Kasumi-1 (cell line): ENCODE measurements at places on chromosomes 13 and 19.
A peak's percentile ranks its signal among the peaks of the same experiment; 100 is the strongest.

DNA sequence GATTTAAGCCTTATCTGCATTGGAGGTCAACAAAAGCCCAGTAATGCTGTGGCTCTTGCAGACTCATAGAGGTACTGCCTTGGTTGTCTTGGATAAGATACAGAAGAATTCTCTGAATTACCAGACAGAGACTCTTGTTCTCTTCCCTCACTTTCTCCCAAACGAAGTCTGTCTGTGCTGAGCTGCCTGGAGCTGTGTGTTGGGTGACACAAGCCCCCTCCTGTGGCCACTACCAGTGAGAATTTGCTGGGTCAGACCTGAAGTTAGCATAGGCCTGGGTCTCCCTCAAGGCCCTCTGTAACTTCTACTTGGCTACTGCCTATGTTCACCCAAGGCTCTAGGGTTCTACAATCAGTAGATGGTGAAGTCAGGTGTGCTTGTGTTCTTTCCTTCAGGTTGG is 413.0 kb downstream of the PCDH20 start:
- no peak for DNase-seq

- no peak for DNase-seq
These were observed 7.1 kb downstream of the AKAP8 start for GRCh38 chr19:15372470-15372869.

GRCh38 chr19:49469828-49470614 is 4.0 kb upstream of the FLT3LG start:
- DNase-seq, result peak; percentile 76

DNA sequence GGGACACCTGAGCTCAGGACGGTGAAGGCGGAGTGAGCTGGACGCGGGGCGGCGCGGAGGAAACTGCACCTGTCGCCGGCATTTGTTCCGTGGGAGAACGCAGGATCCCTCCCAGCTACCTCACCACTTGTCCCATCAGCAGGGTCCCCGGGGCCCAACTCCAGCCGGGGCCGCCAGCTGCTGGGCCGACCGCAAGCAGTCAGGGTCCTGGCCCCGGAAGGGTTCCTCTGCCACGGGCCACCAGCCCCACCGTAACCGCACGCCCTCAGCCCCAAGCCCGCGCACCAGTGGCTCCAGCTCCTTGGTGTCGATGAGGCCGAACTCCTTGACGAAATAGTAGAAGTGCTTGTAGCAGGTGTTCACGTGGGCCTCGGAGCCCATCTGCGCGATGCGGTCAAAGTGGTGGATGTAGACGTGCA is 19.6 kb downstream of the MOB3A start:
- no peak for DNase-seq

GRCh38 chr13:44232774-44233173 is 140.8 kb upstream of the SERP2 start:
- DNase-seq, result no peak

DNA sequence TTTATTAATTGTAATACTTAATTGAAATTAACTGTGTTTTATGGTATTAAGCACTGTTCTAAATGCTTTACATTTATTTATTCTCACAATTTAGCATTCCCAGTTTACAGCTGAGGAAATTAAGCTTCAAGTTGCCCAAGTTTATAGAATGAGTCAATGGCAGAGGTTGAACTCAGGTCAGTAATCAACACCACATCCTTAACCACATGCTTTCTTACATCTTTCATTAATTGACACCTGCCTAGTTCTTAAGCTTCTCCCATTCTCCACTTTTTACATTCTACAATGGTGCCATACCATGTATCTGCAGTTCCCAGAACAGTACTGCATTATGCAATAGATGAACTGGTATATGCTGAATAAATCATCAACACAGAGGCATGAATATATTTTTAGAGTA is 11.7 kb upstream of the RBM26 start:
- DNase-seq, result no peak

GRCh38 chr13:94362411-94362909 is 117.0 kb downstream of the DCT start:
- peak; percentile 81 for DNase-seq

GRCh38 chr13:110306340-110306959 is 507 bp downstream of the COL4A1 start:
- DNase-seq, result no peak

- no peak for DNase-seq
These were observed 180.7 kb downstream of the MTUS2 start for GRCh38 chr13:29000826-29001225.

- peak; percentile 47 for DNase-seq
These were observed 16.2 kb upstream of the PRODH2 start for GRCh38 chr19:35828692-35829301.

DNA sequence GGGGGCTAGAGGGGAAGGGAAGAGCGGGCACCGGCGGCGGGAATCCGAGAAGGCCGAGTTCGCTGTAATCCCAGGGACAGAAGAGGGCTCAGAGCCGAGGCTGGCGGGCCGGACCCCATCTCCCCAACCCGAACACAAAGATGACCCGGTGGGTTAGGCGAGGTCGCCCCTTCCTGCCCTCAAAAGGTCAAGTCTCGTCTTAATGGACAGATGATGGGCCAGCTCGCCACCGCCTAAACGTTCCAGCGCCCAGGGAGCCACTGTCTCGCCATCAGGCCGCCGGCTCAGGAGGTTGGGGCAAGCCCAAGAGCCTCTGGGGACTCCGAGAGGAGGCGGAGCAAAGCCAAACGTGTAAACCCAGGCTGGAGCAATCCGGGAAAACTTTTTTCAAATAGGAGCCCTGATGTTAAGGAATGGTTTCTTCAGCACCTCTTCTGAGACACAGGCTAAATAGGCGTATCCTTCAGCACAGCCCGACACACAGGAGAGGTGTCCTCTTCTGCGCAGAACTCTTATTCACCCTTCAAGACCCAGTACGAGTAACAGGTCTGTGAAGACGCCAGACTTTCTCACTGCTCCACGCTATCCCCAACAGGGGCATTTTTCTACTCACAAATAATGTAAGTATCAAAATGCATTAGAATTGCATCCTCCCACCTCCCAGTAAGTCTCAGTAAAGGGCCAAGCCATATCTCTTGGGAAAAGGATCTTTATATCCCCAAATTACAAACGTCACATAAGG is 6.3 kb upstream of the POU4F1 start:
- no peak for DNase-seq

DNA sequence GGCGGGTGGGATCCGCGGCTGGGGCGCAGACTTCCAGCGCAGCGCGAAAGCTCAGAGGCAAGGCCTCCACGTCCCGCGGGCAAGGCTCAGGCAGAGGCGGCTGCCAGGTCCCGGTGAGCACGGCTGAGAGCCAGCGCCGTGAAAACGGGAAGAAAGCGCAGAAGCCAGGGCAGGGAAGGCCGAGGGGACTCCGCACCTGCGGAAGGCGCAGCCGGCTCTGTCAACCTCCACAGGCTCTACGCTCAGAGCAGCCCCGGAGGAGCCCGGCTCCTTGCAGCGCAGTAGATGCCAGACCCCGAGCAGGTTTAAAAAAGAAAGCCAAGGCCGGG is 131.0 kb downstream of the RNF17 start:
- DNase-seq, result no peak

GRCh38 chr13:86581706-86582105 is 782.5 kb upstream of the SLITRK6 start:
- no peak for DNase-seq

DNA sequence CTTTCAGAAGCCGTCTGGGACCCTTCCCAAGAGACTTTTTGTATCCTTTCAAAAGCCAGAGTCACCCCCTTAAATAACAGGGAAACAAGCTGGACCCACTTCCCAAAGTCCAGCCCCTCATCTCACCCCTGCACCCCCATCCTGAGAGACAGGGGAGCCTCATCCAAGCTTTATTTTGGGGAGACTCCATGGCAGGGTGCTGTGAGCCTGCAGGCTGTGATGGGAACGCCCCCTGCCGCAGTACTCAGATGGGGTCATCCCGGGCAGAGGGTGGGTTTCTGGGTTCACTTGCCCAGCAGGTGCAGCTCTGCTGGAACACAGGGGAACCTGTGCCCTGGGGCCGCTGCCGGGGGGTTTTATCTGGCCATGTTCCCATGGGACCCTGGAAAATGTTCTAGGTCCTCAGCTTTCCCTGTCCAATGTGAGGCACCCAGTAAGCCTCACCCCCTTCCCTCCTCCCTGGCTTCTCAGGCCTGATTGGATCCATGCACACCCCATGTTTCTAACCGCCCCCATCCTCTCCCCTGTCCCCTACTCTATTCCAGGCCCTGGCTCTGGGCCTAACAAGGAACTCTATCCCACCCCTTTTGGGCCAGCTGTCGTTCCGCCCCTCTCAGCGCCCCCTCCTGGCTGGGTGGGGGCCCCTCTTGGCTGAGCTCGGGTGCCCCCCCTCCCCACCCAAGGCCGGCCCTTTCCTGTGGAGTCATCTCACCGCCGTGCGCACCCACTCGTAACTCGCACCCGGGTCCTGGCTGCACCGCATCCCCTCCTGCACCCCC is 1.0 kb downstream of the HIF3A start:
- DNase-seq, result no peak

GRCh38 chr13:80237646-80238045 is 103.3 kb downstream of the SPRY2 start:
- no peak for DNase-seq

DNA sequence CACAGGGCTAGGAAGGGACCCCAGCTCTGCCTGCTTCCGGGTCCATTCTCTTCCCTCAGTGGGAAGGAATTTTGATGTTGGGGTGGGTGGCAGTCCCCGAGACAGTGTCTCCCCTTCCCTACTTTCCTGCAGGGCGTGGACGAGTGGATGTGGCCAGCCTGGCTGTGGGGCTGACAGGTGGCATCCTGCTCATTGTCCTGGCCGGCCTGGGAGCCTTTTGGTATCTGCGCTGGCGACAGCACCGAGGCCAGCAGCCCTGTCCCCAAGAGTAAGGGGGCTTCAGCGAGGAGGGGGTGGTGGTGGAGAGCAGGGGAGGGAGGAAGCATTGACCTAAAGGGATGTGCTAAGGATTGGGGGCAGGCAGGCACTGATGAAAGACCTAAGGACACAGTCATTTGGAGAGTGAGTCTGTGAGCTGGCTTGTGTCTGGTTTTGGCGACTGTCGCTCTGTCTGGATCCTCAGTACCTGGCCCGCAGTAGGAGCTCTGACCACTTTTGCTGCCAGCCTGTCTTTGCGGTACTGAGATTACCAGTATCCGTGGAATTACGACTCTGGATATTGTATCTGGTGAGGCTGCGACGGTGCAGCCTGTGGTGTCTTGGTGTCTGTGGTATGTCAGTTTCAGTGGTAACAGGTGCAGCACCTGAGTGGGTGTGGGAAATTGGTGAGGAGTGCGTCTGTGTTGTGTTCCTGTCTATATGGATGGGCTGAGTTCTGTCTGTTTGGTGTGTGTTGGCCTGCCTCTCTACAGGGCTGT is 2.4 kb upstream of the PRR12 start:
- no peak for DNase-seq

DNA sequence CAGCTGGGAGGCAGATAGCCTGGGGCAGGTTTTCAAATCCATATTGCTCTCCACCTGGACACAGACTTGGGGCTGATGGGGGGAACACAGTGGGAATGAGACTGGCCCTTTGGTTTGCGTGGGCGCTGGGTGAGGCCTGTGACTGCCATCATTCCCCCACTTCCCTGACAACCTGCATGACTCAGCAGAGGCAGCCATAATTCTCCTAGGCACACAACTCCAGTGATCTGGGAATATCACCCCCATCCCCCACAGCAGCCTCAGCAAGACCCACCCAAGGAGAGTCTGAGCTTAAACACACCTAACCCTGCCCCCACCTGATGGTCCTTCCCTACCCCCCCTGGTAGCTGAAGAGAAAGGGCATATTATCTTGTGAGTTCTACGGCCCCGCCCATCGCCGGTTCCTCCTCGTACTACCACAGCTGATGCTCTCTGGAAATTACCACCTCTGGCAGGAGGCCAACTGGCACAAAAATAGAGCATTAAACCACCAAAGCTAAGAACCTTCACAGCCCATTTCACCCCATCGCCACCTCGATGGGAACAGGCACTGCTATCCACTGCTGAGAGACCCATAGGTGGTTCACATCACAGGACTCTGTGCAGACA is 71.0 kb downstream of the RNF17 start:
- no peak for DNase-seq

DNA sequence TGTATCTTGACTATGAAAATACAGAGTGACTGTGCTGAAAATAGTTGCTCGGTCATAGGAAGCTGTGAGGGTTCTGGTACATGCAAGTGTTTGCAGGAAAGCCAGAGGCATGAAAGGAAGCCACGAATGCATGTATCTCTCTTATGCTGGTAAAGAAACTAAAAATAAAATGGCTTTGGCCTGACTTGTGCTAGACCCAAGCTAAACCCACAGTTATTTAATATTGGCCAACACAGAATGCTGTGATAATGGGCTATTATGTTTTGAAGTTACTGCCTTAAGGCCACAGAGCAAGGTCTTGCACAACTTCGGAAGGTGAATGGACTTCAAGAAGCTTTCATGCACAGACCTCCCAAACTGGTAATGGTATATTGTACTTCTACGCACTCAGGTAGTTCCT is 518.2 kb upstream of the HTR2A start:
- DNase-seq, result peak; percentile 20

DNA sequence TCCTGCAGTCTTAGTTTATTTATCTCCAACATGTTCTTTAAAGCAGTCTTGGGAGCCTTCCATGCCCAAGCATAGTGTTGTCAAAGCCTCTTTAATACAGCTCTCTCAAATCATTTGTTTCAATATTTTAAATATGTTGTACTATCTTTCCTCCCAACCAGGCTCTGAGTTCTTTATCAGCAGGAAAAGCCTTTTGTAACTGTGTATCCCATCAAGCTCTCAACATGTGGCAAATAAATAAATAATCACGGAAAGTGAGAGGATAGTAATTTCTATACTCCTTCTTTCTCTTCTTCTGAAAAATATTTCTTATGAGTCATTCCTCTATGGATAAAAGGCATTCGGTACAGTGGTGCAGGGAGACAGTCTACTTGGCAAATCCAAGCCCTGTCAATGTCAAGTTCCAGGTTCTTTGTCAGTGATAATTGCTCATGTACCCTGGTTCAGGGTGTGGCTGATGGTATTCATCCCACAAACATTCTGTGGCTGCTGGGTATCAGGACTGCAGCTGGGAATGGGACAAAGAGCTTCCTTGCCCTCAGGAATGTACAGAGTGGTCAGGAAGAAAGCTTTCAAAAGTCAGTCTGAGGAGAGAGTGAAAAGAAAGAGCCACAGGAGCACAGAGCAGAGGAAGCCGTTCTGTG is 384.3 kb downstream of the EFNB2 start:
- no peak for DNase-seq

DNA sequence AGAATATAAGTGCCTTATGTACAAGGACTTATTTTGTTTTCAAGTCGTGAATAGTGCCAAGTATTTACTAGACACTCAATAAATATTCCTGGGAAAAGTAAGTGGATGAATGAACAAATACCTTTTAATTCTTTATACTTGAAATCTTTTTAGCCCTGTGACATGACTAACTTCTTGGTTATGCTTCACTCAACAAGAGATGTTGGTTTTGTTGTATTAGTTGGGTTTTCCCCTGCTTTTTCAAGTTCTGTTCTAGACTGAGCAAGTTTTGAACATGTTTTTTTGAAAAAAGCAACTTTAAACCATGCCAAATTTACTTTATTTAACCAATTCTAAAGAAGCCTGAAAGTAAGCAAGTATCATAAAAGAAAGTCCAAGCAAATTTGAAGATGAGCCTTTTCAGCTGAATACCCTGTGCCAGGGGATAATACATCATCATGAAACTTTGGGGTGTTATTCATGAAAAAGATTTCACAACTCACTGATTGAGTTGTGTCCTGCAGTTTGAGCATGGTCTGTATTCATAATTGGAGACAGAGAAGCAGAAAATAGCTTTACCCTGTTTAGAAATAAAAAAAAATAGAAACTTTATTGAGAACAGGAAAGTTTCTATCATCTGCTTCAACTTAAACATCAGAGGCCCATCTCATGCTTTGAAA is 11.1 kb downstream of the LMO7 start:
- DNase-seq, result no peak

- DNase-seq, result peak; percentile 71
These were observed at the start of gene AZU1 for GRCh38 chr19:827710-828321. Gene AZU1, plus strand, starts transcription at chr19:827837. Its CDS starts 10 bp downstream, at chr19:827847.
